ENCODE measurements at places on chromosomes 12 and 14.

GRCh38 chr12:102631274-102631673 is 150.9 kb upstream of the IGF1 start:
- DNase-seq, result no peak

- peak; percentile 72 for DNase-seq
Observed at GRCh38 chr14:22887260-22887989, 4.4 kb downstream of the REM2 start.

- DNase-seq, result no peak
Observed at GRCh38 chr14:80678436-80678835, 263.1 kb downstream of the CEP128 start.

DNA sequence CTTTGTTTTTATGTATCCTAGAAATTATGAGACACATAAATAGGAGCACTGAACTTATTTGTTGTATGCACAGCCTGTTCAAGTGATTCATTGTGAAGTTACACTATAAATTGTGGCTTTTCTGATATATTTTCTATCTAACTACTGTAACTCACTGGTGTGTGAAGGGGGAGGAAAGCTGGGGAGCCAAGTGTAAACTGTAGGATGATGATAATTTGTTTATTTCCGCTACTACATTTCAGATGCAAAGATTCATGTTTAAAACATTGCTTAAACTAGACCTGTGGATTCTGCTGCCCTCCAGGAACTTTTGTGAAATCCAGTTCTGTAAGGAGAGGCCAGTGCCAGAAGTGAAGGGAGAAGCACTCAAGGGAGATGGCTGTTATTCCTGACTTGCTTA is 3.3 kb downstream of the TMTC2 start:
- no peak for DNase-seq

DNA sequence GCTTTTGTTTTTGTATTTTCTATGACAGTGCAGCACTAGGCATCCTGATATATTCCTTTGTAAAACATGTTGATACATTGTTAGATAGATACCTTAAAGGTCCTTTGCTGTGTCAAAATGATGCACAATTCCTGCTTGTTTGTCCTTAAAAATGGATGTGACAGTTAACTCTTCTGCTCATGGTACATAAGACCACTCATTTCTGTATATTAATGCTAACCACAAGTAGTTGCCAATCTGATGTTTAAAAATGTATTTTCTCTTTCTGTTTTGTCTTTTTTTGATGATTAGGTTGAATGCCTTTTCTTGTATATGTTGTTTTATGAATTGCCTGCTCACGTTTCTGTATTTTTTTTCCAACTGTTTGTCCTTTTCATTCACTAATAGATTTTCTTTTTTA is 35.1 kb downstream of the ATF7IP start:
- DNase-seq, result no peak

- DNase-seq, result no peak
Observed at GRCh38 chr12:100579844-100580243, 6.4 kb downstream of the GAS2L3 start.

DNA sequence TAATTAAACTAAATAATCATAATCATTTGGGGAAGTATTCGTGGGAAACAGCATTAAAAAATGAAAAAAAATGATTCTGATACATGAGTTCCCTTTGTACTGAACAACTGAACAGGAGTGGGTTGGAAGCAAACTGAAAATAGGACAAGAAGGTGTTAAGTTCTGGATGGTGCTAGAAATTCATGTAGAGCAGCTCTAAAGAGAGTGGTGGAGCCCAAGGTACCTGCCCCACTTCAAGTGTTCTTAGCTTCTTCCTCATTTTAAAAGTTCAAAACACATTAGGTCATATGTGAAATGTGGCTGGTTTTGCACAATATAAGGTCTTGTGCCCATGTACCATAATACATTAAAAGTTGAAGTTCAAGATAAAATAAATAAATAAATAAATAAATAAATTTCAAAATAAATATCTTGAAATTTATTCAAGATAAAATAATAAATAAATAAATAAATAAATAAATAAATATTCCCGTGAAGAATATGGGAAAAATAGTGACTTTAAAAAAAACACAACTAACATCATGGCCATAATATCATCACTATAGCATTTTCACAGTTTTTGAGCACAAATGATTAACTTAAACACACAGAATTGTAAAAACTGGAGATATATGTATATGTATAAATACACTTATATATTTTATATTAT is 191.5 kb upstream of the PRKD1 start:
- no peak for DNase-seq

- peak; percentile 71 for DNase-seq
Observed at GRCh38 chr12:50016501-50017475, 8.5 kb downstream of the RACGAP1 start.

DNA sequence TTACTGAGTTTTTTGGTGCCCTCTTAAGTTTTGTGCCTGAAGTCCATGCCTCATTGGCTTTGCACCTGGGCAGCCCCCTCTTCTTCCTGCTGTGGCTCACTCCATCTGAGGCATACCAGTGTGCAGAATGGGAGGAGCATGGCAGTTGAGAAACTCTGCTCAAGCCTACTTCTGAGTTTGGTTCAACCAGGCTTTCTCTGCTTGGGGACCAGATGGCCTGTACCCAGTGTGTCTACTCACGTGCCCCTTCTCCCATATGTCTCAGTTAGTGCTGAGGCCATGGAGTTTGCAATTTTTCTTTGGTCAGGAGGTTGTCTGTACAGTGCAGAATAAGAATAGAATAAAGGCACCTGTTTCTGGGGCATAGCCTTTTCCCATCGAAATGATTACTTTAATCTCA is 383.3 kb upstream of the DDHD1 start:
- no peak for DNase-seq

GRCh38 chr14:105098316-105098715 is 33.1 kb upstream of the GPR132 start:
- no peak for DNase-seq

DNA sequence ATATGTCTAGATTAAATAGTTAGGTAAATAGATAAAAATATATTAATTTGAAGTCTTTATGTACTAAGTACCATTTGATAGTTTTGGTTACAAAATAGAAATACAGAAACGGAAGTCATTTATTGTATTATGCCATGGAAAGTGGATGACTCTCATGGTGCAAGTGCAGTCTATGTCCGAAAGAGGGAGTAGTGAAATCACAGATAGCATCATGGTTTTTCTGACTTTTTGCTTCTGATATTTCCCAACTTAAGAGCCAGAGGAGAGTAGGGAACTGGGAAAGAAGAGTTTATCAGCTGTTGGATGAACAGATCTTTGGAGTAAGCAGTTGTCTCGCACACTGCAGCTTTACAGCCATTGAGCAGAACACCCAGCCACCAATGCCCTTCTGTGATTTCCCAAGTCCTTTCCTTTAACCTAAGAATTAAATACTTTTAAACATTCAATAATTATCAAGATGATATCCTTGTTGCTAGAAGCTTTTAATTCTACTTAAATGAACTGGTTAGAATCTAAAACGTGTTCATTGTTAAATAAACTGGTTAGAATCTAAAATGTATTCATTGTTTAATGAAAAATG is 18.4 kb upstream of the SRGAP1 start:
- no peak for DNase-seq

- peak; percentile 51 for DNase-seq
Observed at GRCh38 chr14:98144964-98145363, 1127.0 kb downstream of the BCL11B start.

- peak; percentile 32 for DNase-seq
Observed at GRCh38 chr14:95098984-95099599, 58.2 kb downstream of the DICER1 start.

DNA sequence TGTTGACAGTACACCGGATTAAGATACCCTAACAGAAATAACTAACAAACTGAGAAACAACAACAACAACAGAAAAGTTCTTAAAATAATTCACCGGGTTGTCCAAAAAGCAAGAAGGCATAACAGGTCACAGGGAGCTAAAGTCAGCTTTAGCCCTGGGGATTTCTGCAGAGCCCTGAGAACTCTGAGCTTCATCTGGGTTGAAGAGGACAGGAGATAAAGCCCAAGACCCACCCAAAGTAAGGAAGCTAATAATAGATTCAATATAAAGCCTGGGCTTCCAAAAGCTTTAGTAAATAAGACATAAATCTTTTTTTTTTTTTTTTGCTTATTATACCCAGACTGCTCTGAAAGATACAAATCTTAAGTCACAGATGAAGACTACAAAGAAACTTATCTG is 44.1 kb upstream of the MTERF2 start:
- DNase-seq, result no peak

- peak; percentile 30 for DNase-seq
Observed at GRCh38 chr12:53378724-53379388, 1.1 kb upstream of the SP1 start.

- no peak for DNase-seq
Observed at GRCh38 chr12:69540987-69541386, 44.3 kb upstream of the CCT2 start.

DNA sequence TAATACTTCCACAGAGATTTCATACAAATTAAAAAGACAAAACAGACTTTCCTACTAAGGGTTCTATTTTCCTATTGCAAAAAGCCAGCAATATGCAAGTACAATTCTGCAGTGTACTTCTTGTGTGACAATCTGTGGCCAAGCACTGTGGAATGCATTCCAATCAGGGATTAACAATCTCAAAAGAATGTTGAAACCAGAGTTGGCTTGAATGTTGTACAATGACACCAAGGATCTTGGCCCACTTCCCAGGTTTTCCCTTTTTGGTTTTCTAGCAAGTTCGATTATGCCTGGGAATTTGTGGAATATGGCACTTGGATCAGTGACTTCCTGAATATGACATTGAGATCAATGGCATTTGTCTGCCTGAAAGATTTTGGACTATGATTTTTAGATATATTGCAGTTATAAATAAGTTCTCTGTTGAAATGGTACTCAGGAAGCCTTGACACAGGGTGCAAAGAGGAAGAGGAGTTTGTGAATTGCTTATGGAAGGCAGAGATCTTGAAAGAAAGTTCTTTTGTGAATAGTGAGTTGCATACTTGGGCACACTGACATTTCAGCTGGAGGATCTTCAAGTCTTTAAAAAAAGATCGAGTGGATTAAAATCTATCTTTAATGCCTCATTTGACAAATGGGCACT is 81.4 kb upstream of the FERMT2 start:
- DNase-seq, result peak; percentile 64

GRCh38 chr12:45473636-45474035 is 255.9 kb upstream of the ARID2 start:
- no peak for DNase-seq

GRCh38 chr12:124298685-124299410 is 4.0 kb downstream of the RFLNA start:
- DNase-seq, result no peak

DNA sequence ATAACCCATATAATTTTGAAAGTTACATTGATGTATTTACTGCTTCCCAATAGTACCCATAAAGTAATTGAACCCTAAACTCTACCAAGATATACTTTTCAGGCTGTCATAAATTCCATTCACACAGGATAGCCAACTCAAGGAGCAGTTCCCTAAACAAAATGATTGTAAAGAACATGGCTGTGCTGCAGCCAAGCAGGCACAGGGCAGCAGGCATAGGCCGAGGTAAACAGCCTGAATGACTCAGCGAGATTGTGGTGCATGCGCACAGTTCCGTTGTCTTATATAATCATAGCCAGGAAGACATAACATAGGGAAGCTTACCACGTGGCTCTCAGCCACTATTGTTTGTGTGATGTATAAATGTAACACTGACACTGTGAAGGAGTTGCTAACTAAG is 344.9 kb downstream of the FSCB start:
- DNase-seq, result no peak

DNA sequence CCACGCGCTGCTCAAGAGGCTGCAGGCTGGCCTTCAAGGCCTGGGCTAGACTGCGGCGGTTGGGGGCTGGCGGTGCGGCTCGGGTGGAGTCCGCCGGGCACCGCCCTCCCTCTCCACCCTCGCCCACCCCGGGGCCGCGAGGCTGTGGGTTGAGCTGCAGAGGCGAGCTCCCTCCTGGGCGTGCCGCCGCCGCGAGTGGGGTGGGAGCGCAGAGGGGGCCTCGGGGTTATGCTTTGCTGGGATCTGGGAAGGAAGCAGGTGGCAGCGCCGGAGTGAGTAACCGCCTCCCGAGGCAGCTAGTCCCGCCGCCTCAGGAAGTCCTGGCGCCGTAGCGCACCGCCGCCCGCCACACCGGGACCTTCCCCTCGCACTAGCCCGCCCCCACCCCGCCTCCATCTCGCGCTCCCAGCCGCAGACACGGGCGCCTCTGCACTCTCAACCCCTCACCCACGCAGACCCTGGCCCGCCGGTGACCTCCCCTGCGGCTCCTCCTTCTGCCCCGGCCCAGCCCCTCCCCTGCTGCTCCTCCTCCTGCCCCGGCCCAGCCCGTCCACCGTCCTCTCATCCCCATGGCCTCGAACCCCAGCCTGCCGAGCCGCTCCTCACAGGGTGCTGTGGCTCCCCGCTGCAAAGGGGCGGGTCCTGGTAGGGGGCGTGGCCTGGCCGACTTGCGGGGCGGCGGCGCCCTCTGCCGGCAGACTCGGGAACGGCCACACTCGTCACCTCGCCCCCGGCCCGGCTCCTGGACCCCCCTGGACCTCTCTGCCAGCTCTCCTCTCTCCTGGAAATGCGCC is 16.6 kb downstream of the TAMALIN start:
- DNase-seq, result peak; percentile 86

- DNase-seq, result no peak
Observed at GRCh38 chr12:96069511-96070231, 34.3 kb upstream of the LTA4H start.

- no peak for DNase-seq
Observed at GRCh38 chr12:119666900-119667576, 895 bp upstream of the PRKAB1 start.

GRCh38 chr14:60561845-60562746 is 53.1 kb downstream of the SIX6 start:
- peak; percentile 29 for DNase-seq

- DNase-seq, result no peak
Observed at GRCh38 chr12:53204351-53204750, 2.7 kb downstream of the ITGB7 start.

DNA sequence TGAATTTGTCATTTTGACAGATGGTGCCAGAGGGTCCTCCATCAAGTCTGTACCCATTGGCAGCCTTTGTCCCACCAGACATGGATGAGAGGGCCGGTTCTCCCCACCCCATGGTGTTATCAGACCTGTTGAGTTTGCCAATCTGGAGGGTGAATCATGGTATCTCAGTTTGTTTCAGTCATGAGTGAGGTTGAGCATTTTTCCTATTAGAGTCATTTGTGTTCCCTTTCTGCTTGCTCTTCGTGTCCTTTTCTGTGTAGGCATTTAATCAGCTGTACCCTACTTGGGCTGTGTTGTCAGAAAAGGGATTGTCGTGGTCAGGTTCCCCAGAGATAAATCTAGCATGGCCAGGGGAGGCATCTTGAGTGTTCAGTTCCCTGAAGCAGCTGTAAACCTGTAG is 30.5 kb downstream of the SLC24A4 start:
- no peak for DNase-seq

- no peak for DNase-seq
Observed at GRCh38 chr14:24941719-24942118, 108.2 kb downstream of the STXBP6 start.

All from adrenal gland (tissue), 19 donors.